ENCODE measurements at places on chromosomes 7 and 10. TPM values are rescaled to one million over a fixed set of nuclear protein-coding genes. Genes with fewer than 3 reads are reported as not detected.

Gene TSPAN12
- total RNA-seq, result not detected

- peaks cover 12% of the 10 kb centered on the region for H3K4me1 ChIP-seq
- H3K27ac ChIP-seq, result peak overlapping the region; percentile 81
- H3K27me3 ChIP-seq, result peaks cover 2% of the 10 kb centered on the region
- peak overlapping the region; percentile 83 for H3K4me3 ChIP-seq
- no peak for DNase-seq
These were observed 9.7 kb upstream of the ANKRD7 start for GRCh38 chr7:118214833-118215182.

DNA sequence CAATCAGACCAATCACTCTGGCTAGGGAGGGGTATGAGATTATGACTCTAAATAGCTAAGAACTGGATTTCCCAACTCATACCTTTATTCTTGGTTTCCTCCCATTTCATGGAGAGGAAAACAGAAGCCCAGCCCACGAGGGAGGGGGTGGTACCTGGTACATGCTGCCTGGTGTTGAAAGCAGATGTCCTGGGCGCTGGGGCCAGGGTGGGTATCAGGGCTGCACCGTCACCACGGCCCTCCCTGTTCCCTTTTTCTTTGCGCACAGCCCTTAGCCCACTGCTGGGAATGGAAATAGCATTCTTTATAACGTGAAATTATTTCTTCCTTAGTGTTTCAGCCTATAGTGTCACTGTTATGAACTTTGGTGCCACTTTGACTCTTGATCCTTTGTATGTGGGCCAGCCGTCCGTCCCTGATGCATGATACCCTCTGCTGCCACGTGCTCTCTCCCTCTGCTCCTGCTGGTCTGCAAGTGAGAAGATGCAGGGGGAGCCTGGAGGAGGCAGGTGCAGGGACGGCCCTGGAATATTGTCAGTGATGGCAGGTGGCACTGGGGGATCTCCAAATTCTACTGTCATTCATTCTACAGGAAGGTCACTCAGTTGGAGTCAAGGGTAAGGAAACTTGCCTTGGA is 158.5 kb downstream of the CDH23 start:
- DNase-seq, result no peak
- no peaks in the 10 kb centered on the region for H3K36me3 ChIP-seq
- no peaks in the 10 kb centered on the region for H3K4me1 ChIP-seq
- H3K4me3 ChIP-seq, result no peak overlapping the region
- H3K27me3 ChIP-seq, result peaks cover 23% of the 10 kb centered on the region

GRCh38 chr7:29598613-29599012 is 35.0 kb downstream of the PRR15 start:
- H3K27ac ChIP-seq, result no peak overlapping the region
- H3K4me1 ChIP-seq, result no peaks in the 10 kb centered on the region
- no peaks in the 10 kb centered on the region for H3K36me3 ChIP-seq
- H3K4me3 ChIP-seq, result no peak overlapping the region
- no peak for DNase-seq
- peaks cover 2% of the 10 kb centered on the region for H3K27me3 ChIP-seq

GRCh38 chr10:48749254-48749787 is 64.6 kb downstream of the WDFY4 start:
- no peak overlapping the region for H3K4me3 ChIP-seq
- H3K36me3 ChIP-seq, result no peaks in the 10 kb centered on the region
- H3K4me1 ChIP-seq, result no peaks in the 10 kb centered on the region
- DNase-seq, result peak; percentile 5
- H3K27me3 ChIP-seq, result peaks cover 11% of the 10 kb centered on the region

Measured in activated CD8-positive, alpha-beta memory T cell treated with anti-CD3 and anti-CD28 coated beads, Interleukin-2, amount 10 ng/mL, durations not matched to agents 7 days and 5 days (primary cell).